ENCODE measurements at places on chromosomes 7 and 10.

GRCh38 chr10:124534231-124534798, 72.7 kb downstream of the LHPP start:
- peak; percentile 60 for DNase-seq

DNA sequence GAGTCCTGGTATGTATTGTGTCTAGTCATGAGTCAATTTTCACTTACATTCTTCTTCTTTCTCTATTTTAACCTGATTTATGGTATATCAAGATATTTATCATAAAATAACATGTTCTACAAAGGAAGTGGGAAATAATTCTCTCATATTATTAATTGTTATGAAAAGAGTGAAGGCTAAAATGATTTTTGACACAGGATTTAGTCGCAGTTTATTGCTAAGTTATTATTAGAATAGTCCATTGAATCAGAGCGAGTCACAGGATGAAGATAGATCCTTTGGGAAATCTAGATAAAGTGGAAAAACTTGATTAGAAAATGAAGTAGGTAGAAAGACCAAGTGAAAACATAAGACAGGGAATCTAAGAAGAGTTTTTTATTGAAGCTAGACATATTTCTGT, 184.3 kb upstream of the DGKB start:
- DNase-seq = no peak

GRCh38 chr7:2018569-2019460, 213.9 kb downstream of the MAD1L1 start:
- no peak for DNase-seq

DNA sequence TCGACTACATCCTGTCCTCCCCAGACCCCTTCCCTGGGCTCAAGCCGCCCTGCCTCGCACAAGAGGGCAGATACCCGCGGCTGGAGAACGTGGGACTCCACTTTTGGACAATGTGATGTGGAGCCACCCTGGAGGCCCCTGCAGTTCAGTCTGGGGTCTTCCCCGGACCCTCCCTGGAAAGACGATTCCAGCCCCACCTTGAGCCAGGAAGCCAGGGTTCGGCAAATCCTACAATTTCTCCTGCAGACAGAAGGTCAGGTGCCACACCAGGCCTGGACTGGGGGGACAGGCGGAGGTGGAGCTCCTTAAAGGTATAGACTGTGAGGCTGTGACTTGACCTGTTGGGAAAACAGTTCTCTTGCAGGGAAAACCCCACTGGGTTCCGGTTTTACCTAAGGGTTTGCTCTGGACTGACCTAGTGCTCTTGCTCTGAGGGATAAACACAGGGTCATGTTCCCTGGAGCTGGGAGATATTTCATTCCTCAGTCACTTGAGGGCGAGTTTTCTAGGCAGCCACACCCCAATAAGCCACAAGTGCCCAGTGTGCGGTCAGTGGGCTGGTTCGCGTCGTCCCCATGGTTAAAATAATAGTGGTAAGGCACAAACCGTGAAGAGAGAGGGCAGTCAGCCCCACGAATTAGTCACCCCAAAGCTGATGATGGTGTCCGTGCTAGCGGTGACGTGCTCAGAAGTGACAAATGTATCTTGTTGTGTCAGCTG, 1.6 kb downstream of the FOXL3 start:
- DNase-seq = no peak

GRCh38 chr7:159118623-159119022, 26.0 kb downstream of the VIPR2 start:
- DNase-seq = no peak

- DNase-seq = peak; percentile 64
Observed at GRCh38 chr7:43758029-43758821, at the start of gene BLVRA. Gene BLVRA (plus strand): TSS chr7:43758680. CDS start chr7:43771159, 12,479 bp downstream.

- DNase-seq = peak; percentile 62
Observed at GRCh38 chr10:52566471-52567246, 205.9 kb downstream of the MBL2 start.

- DNase-seq = no peak
Observed at GRCh38 chr10:11877591-11877905, 54.4 kb downstream of the PROSER2 start.

DNA sequence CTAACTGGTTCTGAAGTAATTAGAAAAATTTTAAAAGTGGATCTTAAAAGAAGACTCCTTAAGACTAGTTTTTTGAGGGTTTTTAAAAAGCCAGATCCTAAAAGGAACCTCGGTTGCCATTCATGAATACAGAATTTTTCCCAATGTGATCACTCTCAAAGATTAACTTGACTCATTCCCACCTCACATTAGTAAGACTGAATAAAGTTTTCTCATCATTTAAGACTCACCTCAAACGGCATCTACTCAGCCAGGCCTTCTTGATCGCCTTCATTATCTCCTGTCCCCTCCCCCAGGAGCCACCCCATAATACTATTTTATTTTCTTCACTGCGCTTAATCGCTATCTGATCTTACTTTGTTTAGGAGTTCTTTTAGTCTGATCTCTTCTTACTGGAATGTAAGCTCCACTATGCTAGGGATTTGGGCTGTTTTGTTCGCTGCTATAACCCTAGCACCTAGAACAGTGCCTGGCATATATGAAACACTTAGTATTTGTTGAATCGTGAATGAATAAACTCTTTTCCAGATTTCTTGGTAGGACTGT, 55.9 kb upstream of the PCGF5 start:
- DNase-seq = no peak

GRCh38 chr10:18236756-18237155, 96.5 kb downstream of the CACNB2 start:
- no peak for DNase-seq

DNA sequence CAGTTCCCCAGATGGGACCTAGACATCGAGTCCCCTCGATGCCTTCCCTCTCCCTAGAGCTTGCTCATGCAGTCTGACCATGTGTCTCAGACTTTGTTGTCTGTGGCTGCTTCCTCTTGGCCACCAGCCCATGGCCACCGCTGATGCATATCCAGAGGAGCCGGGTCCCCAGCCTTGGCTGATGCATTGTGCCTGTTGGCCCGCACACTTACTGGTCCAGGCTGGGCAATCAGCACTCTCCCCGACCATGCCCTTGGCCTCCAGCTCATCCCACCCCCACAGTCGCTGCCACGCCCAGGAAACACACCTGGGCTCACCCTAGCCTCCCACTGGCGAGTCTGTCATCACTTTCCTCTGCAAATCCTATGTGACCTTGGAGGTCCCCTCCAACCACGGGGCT, 10.1 kb downstream of the NPC1L1 start:
- DNase-seq = no peak

DNA sequence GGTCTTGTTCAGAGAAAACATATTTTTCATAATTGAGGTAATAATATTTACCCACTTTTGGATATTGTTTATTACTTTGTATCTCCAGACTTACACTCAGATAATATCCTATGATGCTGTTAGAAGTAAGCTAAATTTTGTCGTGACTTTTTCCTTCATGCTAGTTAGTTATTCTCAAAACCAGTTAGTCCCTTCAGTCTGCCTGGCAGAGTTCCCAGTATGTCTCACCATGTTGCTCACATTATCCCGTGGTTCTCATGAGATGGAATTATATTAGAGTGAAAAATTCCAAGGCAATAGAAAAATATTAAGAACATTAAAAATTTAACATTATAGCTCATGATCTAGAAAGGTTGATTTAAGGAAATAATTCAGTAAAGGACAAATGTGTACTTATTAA, 81.5 kb upstream of the SMIM30 start:
- no peak for DNase-seq

GRCh38 chr7:90067171-90067570, 87.1 kb upstream of the STEAP1 start:
- no peak for DNase-seq

DNA sequence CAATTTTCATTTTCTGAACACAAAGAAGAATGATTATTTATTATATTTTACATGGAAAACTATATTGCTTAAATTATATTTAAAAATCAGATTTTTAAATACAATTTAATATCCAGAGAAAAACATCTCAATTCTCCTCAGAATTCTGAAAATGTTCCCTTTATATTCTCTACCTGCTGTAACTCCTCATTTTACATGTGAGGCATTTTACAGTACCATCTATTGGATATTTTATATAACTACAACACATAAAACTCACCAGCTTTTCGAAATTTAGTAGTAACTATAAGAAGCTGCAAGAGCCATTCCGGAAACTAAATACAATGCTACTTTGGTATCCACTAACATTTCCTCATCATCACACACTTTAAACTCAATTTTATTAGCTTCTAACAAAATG, 264.6 kb downstream of the DGKB start:
- no peak for DNase-seq

GRCh38 chr10:60230892-60231291, 158.8 kb downstream of the ANK3 start:
- DNase-seq = no peak

DNA sequence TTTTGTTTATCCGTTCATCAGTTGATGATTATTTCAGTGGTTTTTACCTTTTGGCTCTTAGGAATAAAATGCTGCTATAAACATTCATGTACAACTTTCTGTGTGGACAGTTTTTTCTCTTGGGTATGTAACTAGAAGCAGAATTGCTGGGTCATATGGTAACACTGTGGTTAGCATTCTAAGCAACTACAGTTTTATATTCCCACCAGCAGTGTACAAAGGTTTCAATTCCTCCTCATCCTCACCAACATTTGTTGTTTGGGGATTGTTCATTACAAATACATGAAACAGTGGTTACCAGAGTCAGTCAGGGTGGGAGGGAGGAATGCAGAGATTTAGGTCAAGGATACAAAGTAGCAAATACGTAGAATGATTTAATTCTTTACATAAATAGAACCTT, 97.0 kb downstream of the NPSR1 start:
- no peak for DNase-seq

DNA sequence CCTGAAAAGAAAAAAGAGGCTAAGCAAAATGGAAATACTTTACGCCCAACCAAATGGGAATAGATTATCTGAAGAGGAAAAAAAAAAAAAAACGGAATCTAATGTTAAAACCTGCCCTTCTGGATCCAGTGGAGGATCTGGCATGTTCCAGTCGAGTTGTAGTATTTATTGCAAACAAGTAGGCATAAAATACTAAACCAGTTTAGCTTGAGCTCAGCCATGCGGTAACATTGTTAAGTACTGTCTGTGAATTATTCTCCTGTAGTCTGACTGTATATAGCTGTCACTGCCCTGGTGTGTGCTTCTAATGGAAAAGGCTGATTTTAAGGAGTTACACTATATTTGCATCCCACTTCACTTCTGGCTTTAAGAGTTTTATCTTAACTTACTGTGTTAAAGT, 40.3 kb downstream of the CELF2 start:
- no peak for DNase-seq

- DNase-seq = no peak
Observed at GRCh38 chr7:149202831-149203231, 7.5 kb downstream of the ZNF282 start.

DNA sequence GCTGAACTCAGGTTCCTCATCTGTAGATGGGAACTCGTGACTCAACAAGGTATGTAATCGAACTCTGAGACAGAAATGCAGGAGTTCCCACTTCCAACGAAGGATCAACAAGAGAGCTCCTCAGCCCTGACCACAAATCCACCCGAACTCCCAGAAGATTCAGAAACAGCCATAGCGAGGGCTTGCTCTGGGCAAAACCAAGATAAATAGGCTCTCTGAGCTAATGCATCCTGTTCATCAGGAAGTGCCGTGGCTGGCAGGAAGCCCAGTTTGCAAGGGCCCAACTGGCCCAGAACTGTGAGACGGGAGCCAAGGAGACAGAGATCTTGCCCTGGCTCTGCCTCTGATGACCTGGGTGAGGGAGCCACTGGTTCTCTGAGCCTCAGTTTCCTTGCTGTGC, 141.7 kb upstream of the PFKP start:
- DNase-seq = peak; percentile 20

GRCh38 chr10:74337330-74338016, 186.5 kb downstream of the ADK start:
- DNase-seq = no peak

DNA sequence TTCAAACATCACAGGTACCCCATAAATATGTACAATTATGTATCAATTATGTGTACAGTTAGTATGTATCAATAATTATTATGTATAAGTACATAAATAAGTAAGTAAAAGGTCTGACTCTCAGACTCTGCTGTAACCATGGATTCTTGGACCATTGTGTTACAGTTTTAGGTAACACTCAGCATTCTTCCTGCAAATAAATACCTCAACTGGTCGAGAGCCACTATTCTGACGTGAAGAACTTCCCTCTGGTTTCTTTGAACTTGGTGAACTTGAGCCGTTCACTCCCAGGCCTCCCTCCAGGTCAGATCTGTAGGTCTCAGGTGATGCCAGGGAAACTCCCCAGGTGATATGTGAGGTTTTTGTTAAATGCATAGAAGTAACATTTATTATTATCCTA, 191.8 kb upstream of the PLXNA4 start:
- no peak for DNase-seq

DNA sequence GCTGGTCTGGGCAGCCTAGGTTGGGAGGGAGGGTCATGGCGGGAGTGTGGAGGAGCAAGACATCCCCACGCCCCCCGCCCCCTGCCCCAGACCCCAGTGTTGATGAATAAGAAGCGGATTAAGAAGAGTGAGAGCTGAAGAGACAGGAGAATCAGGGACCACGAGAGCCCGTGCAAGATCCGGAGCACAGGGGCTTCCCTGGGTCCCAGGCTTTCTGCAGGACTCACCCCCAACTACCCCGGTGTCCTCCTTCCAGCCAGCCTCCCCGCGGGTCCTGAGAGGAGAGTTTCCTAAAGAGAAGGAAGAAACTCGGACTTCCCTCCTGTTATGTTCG, 20.1 kb downstream of the GHRHR start:
- DNase-seq = no peak

DNA sequence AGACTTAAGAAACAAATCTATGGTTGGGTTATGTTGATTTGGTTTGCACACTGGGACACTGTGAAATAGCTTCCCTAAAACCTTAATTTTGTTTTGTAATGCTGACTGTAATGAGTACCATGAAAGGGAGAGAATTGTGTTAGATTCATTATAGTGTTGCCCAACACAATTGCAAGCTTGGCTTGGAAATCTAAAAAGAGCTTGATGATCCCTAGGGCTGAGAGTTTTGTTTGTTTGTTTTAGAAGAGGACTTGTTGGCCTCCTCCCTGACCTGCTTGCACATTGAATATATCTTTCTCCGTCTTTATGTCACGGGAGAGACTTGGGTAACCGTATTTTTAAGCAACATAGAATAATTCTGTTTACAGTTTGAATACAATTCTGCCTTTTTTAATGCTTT, 410.1 kb downstream of the ARL4A start:
- DNase-seq = no peak

DNA sequence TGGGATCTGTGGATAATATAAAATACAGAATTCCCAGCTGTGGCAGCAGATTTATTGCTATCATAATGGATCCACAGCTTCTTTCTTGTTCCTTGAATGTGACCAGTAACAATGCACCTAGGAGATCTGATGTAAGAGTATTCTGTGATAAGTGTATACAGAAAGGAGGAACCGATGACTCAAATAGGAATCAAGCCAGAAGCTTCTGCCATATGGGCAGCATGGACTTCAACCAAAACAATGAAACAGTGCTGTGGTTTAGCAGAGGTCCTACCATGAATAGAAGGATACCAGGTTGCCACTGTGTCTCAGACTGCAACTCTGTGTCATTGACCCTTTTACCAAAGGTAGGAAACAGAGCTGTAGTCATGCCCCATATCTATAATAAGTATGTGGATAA, 81.8 kb downstream of the PTPRZ1 start:
- DNase-seq = no peak

- DNase-seq = peak; percentile 58
Observed at GRCh38 chr10:6108631-6109443, 20.0 kb downstream of the RBM17 start.

GRCh38 chr7:18390535-18390907, 105.0 kb upstream of the HDAC9 start:
- no peak for DNase-seq

GRCh38 chr7:79216236-79216635, 237.2 kb downstream of the MAGI2 start:
- DNase-seq = peak; percentile 93

- DNase-seq = peak; percentile 52
Observed at GRCh38 chr7:151080067-151080521, 515 bp downstream of the FASTK start.

All from cerebellar cortex (tissue), 1 donor.